ENCODE measurements at places on chromosomes 12 and 14.

- no peak for DNase-seq
Observed at GRCh38 chr14:105935384-105935783, 409.0 kb downstream of the TMEM121 start.

GRCh38 chr12:131283191-131283861 is 329.6 kb downstream of the ADGRD1 start:
- no peak for DNase-seq

GRCh38 chr12:124613151-124613585 is 45.8 kb upstream of the NCOR2 start:
- no peak for DNase-seq

GRCh38 chr12:127606476-127607015 is 660.4 kb upstream of the TMEM132C start:
- DNase-seq: no peak

DNA sequence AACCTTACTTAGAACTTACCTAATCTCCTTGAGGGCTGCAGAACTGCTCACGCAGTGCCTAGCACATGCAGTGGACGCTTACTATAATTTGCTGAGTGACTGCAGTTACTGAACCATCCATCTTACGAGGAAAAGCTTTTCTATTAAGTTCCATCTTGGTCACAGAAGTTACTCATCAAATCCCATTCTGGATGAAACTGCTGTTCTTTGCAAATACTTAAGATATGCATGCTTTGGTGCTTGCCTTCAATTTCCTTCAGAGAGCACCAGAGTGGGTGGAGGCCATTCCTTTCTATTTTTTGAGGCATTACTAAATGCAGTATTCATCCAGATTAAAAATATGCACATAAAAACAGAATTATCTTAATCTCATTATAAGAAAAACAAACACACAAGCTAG is 17.7 kb upstream of the PELI2 start:
- DNase-seq: no peak

DNA sequence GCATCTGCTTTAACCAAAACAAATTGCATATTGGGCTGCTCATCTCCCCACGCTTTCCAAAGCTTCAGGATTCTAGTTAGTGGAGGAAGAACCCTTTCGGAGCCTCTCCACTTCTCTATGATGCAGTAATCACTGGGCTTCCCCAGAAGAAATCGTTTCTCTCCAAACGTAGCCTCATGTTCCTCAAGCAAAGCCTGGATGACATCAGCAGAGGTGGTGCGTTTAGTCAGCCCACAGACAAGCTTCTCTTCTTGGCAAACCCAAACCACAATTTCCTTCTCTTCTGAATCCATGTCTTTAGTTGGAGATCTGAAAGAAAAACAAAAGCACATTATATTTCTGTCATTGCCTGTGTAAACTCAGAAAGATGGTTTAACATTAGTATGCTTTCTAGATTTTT is 30.6 kb downstream of the RASSF9 start:
- DNase-seq: no peak

DNA sequence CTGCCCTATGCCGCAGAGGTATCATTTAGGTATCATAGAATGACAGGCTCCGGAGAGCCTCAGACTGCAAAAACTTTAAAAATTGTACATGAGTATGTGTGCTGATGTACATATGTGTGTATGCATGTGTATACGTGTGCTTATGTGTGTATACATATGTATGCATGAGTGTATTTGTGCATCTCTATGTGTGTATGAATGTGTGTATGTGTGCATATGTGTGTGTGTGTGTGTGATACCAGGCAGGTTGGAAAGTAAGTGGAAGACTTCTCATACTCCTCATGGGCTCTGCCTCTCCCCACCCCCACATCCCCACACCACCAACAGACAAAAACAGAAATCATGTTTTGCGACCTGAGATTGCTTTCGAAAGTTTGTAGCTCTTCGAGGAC is 621 bp upstream of the TMEM117 start:
- DNase-seq: no peak

GRCh38 chr12:118023301-118023860 is 6.9 kb downstream of the RFC5 start:
- DNase-seq: no peak

- DNase-seq: no peak
Observed at GRCh38 chr12:41212625-41213024, 24.5 kb downstream of the PDZRN4 start.

GRCh38 chr14:101499080-101499479 is 62.2 kb upstream of the DIO3 start:
- no peak for DNase-seq

DNA sequence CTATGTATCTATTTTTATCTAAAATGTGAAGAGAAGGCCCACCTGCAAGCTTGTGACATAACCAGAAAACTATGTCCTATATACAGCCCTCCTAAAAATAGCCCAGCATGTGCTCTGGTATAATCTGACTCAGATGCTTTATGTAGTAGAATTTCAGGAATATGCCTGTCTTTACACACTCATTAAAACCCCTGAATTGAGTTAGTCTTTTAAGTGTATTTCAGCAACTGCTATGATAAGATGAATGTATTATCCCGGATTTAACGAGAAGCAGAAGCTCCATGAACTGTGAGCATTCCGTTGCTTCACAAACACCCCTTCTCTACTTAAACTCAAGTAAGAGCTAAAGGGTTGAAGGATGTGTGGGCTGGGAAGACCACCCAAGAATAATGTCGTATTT is 89.9 kb upstream of the PRICKLE1 start:
- no peak for DNase-seq

- peak; percentile 52 for DNase-seq
Observed at GRCh38 chr12:120013659-120014380, 24.8 kb downstream of the BICDL1 start.

- no peak for DNase-seq
Observed at GRCh38 chr12:90338365-90338764, 616.6 kb downstream of the CCER1 start.
